Endothelial cell of umbilical vein (primary cell): ENCODE measurements at places on chromosomes 2 and 18. TPM values are rescaled to one million over a fixed set of nuclear protein-coding genes. Genes with fewer than 3 reads are reported as not detected.

Gene LRPPRC
- 68.2 and 94.0 TPM in 2 replicates for total RNA-seq

Gene RFTN2
- total RNA-seq, result 8.0 and 9.9 TPM in 2 replicates

Gene RUFY4
- not detected in 2 replicates for total RNA-seq

Gene LIMS3
- 9.4 and 17.8 TPM in 2 replicates for total RNA-seq

Gene CNNM4
- total RNA-seq, result 5.3 TPM in 2 replicates

Gene GCG
- total RNA-seq, result not detected in 2 replicates

Gene NOL4
- total RNA-seq, result not detected in 2 replicates

Gene EVA1A
- total RNA-seq, result 59.7 and 66.5 TPM in 2 replicates
